Mesenchymal stem cell (in vitro differentiated cells and primary cell): ENCODE measurements at places on chromosomes 7 and 10.
A peak's percentile ranks its signal among the peaks of the same experiment; 100 is the strongest.

DNA sequence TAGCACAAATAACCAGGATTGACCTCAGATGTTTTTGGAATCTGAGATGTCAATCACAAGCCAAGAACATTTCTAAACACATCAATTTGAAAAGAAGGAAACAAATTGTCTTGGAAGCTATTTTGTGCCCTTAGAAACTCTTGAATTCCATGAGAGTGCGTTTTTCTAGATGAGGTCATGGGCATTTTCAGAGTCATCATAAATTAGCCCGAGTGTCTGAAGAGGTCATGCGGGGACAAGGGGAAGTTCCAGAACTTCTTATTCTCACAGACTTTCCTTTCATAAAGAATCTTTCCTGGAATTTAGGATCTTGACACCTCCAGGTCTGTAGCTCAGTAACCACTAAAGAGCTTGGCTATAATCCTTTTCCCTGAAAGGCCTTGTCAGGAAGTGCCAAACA is 28.2 kb downstream of the IL2RA start:
- peak; percentile 70 for DNase-seq

- no peak for DNase-seq
Measured at GRCh38 chr10:91512458-91512857, 102.3 kb downstream of the HECTD2 start.

DNA sequence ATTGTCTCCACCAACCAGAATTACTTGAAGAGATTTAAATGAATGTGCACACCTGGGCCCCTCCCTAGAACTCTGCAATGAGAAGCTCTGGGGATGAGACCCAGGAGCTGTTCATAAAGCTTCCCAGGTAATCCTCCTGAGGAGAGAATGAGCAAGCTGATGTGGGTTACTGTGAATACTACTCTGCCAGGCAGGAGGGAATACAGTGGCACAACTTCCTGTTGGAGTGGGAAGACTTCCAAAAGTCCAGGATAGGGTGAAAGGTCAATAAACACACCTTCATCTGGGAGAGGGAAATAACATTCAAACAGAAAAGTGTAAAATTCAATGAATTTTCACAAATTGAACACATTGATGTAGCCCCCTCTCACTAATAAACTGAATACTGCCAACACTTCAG is 351.4 kb downstream of the ABCA13 start:
- DNase-seq, result no peak

GRCh38 chr7:42400961-42401360 is 164.0 kb upstream of the GLI3 start:
- DNase-seq, result no peak

GRCh38 chr7:28064437-28064836 is 116.2 kb downstream of the JAZF1 start:
- DNase-seq, result no peak

DNA sequence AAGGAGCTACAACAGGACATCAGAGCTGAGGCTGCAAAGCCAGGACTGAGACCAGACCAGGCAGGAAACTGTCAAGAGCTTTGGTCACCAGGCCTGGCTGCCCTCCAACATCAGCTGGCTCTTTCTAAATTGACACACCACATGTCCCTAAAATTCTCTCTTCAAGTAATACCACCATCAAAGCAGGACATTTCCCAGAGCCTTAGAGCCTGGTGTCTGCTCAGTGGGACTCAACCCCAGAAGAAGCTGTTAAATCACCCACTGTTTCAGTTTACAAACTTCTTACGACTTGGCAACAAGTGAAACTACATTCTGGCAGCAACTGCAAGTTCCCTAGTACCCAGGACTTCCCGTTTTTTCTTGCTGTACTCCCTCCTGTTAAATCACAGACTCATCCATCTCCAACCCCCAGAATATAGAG is 3.8 kb upstream of the IL6 start:
- peak; percentile 89 for DNase-seq

DNA sequence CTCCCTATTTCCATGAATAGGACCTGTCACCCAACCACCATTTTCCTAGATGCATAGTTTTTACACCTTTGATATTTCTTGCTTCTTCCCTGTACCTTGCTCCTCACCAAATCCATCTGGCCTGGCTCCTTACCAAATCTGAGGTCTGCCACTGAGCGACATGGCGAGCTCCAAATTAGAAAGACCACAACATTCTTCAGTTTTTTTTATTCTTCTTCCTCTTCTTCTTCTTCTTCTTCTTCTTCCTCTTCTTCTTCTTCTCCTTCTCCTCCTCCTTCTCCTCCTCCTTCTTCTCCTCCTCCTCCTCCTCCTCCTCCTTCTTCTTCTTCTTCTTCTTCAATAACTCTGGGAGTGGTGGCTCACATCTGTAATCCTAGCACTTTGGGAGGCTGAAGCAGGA is 7.1 kb downstream of the CPED1 start:
- DNase-seq, result no peak

DNA sequence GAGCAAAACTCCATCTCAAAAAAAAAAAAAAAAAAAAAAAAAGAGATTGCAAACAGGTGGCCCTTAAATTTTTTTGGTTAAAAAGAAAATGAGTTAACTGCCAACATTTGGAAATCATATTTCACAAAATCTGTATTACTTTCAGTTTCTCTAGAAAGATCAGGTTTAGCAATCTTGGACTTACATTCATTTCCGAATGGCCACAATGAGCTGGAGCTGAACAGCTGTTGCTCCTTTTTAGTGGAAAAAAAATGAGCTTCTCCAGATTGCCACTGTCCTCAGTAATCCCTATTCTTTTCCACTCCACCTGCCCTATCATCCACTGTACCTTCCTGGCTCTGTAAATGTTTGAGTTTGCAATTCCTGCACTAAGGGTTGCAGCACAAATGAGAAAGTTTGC is 43.6 kb downstream of the RAB11FIP2 start:
- no peak for DNase-seq

DNA sequence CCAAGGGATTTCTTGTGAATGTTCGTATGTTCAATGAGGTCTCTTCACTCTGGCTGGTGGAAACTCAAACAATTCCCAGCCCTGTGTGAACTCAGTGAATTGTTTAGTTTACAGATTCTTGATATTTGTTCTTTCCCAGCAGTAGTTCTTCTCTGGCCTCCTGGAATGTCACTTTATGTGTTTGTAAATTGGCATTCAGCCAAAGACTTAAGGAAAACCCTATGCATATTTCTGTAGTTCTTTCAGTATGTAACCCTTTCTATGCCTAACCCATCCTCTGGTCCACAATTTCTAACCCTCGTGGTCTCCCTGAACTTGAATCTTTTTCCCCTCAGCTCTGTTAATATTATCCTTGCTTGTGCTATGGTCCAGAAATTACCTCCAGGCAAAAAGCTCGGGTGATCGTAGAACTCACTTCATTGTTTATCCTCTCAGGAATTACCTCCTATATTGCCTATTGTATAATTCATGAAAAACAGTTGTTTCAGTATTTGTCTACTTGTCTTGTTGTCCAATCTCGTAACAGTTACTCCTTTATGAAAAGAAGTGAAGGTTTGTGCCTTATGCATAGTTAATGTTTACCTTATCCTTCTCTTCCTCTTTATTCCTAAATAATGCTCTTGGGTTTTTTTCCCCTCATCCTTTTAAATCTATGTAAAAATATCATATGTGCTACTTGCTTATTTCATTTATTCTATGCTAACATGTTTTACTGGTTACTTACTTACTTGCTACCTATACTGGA is 23.7 kb upstream of the AGR3 start:
- DNase-seq, result peak; percentile 75

DNA sequence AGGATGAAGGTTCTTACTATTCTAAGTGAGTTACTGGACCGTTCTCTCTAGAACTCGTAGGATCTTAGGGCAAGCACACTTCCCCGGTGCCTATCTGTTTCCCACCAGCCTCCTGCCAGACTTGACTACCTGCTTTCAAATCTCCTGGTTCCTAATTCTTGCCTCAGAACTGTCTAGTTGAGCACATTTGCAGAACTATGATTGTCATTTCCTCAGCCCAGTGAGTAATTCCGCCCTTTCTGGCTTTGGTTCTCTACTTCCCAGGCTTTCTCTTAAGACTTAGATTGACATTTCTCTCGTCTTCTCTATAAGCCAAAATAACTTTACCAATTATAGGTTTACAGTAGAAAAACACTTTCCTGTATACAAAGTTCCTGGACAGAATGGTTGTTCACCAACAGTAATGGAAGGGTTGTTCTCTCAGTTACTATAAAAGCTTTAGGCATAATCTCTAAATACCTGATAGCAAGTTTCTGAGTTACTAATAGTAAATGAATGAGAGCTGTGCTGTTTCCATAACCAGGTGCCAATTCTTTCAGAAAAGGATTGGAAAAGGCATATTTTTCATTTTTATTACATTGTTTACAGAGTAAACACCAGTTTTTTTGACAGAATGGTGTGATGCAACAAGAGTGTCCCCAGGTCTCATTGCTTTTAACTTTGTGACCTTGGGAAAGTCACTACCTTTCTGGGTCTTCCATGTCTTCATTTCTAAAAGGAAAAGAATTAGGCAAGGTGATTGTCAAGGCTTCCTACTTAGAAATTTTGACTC is 41.1 kb downstream of the PLEKHA8 start:
- no peak for DNase-seq

DNA sequence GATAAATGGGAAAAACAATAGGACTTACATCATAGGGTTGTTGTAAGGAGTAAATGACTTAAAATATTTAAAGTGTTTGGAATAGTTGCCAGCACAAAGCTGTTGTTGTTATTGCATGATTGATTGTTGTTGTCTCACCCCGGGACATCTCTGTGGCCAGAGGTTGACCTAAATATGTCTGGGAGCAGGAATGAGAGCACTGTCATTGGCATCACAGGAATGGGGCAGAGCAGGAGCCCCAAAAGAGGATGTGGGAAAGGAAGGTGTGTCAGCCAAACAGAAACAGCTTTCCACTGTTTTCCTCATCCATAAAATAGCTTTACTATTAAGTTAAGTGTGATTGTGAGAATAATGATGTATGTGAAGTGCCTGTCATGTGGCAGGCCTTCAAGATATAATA is 121.6 kb downstream of the TMEM168 start:
- DNase-seq, result no peak

DNA sequence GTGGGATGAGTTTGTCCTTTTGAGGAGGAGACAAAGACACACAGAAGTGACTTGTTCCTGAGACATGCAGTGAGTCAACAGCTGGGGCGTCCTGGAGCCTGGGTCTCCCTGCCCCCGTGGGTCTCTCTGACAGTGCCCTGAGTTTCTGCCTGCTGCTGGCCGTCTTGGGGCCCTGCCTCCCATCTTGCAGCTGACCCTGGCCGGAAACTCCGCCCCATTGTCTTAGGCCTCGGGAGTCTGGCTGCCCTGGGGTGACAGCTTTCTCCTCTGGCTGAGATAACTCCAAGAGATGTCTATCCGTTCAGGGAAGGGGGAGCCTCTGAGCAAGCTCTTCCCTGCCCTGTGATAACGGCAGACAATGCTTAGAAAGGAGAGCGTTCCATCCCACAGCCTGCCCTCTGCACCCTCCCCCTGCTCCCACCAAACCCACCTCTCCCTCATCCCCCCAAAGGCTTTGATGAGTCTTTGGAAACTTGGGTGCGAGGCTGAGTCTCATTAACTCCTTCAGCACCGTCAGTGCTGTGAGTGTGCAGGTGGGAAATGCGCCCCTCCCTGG is 69.5 kb upstream of the PODXL start:
- peak; percentile 85 for DNase-seq

- DNase-seq, result no peak
Measured at GRCh38 chr7:150450491-150451001, at the start of gene GIMAP8. GIMAP8 (plus strand) TSS chr7:150450630; CDS start chr7:150466699, 16,069 bp downstream.

- peak; percentile 59 for DNase-seq
Measured at GRCh38 chr7:32158076-32158475, 87.9 kb upstream of the PDE1C start.

- DNase-seq, result no peak
Measured at GRCh38 chr7:157729566-157729965, 392.8 kb downstream of the DNAJB6 start.

DNA sequence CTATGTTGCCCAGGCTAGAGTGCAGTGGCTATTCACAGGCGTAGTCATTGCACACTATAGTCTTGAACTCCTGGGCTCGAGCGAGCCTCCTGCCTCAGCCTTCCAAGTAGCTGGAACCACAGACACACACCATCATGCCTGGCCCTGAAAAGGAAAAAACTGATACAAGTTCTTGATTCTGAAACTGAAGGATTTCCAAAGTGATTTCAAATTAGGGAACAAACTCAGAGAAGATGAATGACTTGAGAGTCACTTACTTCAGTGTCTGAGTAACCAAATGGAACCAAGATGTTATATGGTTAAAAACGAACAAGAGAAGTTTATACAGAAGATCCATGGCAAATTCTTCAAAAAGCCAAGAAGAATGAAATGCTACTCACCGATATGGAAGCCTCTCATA is 14.4 kb downstream of the CWF19L1 start:
- DNase-seq, result no peak

- DNase-seq, result no peak
Measured at GRCh38 chr7:29216128-29216527, 21.6 kb downstream of the CHN2 start.
